CD14-positive monocyte (primary cell): ENCODE measurements at places on chromosomes 5 and 9. TPM values are rescaled to one million over a fixed set of nuclear protein-coding genes. Genes with fewer than 3 reads are reported as not detected.

DNA sequence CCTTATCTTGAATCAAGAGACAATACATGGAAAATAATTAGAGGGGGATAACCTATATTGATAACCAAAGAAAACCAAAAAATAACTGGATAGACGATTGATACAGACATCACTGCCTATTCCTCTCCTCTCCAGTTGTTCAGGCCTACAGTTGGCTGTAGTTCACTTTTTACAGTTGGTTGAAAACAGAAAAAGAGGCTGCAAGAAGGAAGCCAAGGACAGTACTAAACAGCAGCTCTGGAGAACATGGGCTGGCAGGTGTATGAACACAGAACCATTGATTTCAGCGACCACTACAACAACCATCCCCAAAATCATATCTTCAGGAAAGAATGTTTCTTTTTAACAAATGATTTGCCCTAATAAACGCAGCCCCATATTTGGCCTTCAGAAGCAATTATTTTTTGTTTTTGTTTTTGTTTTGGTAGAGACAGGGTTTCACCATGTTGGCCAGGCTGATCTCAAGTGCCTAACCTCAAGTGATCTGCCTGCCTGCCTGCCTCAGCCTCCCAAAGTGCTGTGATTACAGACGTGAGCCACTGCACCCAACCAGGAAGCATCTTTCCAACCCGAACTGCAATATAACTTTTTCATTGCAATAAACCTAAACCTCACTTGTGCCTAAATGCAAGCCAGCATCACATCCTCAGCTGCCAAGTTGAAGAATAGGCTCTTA is 64.3 kb downstream of the MLLT3 start:
- no peak for DNase-seq
- H3K27me3 ChIP-seq: no peaks in the 10 kb centered on the region
- no peaks in the 10 kb centered on the region for H3K4me1 ChIP-seq
- no peak overlapping the region for H3K4me3 ChIP-seq
- H3K36me3 ChIP-seq: no peaks in the 10 kb centered on the region

The IFNA13 gene
- not detected for polyA plus RNA-seq

GRCh38 chr9:132594412-132594811 is 12.0 kb downstream of the BARHL1 start:
- no peak for DNase-seq
- no peak overlapping the region for H3K4me3 ChIP-seq
- H3K36me3 ChIP-seq: no peaks in the 10 kb centered on the region
- H3K27me3 ChIP-seq: peaks cover 23% of the 10 kb centered on the region

DNA sequence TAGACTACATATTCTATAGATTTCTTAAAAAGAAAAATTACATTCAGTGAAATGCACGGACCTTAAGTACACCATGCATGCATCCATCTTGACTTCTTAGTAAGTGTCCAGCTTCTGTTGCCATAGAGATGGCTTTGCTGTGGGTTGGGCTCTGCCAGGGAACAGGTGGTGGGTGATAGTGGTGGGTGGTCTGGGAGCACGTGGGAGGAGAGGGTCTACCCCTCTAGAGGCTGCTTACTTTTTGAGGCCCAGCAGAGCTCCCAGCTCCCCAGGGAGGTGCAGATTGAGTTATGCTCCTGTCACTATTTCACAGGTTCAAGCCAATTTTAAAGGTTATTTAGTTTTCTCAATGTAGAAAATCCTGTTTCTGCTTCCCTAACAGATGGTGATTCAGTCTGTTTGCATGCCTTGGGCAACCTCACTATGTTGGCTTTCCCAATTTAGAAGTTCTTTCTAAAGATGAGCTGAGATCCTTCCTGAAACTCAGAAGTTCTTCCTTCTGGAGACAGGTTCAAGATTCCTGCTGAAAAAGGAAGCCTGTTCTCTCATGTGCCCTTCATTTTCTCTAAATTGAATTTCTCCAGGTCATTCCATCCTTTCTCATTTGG is 107.4 kb upstream of the LHFPL2 start:
- H3K27ac ChIP-seq: no peak overlapping the region
- peaks cover 39% of the 10 kb centered on the region for H3K4me1 ChIP-seq
- H3K4me3 ChIP-seq: no peak overlapping the region
- peak; percentile 11 for DNase-seq

The COX7C gene
- 508 TPM for polyA plus RNA-seq

The NEUROG1 gene
- not detected in 2 replicates for polyA plus RNA-seq

The LRRC19 gene
- not detected in 2 replicates for polyA plus RNA-seq

The SPINK9 gene
- not detected for polyA plus RNA-seq

The POU5F2 gene
- polyA plus RNA-seq: 0.01 and 0.05 TPM in 2 replicates

The C9 gene
- not detected for polyA plus RNA-seq

The TAF11L5 gene
- not detected for polyA plus RNA-seq

GRCh38 chr9:17160327-17160726 is 25.5 kb downstream of the CNTLN start:
- H3K4me3 ChIP-seq: no peak overlapping the region
- H3K4me1 ChIP-seq: peaks cover 6% of the 10 kb centered on the region
- DNase-seq: no peak
- no peak overlapping the region for H3K27ac ChIP-seq
- no peaks in the 10 kb centered on the region for H3K27me3 ChIP-seq

The PDE6A gene
- polyA plus RNA-seq: not detected

The SLC4A9 gene
- not detected for polyA plus RNA-seq
